HCT116 (cell line): ENCODE measurements at places on chromosomes 13 and 19.

DNA sequence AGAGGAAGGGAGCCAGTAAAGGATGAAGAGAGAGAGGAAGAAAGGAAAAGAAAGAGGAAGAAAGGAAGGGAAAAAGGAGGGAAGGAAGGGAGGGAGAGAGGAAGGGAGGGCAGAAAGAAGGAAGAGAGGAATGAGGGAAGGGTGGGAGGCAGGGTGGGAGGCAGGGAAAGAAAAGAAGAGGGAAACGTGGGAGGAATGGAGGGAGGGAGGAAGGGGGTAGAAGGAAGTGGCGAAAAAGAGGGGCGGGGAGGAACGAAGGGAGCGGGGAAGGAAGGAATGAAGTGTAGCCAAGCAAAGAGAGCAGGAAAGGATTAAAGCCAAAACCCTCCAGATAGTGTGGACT, 53.1 kb downstream of the SOX1 start:
- no peak for DNase-seq

DNA sequence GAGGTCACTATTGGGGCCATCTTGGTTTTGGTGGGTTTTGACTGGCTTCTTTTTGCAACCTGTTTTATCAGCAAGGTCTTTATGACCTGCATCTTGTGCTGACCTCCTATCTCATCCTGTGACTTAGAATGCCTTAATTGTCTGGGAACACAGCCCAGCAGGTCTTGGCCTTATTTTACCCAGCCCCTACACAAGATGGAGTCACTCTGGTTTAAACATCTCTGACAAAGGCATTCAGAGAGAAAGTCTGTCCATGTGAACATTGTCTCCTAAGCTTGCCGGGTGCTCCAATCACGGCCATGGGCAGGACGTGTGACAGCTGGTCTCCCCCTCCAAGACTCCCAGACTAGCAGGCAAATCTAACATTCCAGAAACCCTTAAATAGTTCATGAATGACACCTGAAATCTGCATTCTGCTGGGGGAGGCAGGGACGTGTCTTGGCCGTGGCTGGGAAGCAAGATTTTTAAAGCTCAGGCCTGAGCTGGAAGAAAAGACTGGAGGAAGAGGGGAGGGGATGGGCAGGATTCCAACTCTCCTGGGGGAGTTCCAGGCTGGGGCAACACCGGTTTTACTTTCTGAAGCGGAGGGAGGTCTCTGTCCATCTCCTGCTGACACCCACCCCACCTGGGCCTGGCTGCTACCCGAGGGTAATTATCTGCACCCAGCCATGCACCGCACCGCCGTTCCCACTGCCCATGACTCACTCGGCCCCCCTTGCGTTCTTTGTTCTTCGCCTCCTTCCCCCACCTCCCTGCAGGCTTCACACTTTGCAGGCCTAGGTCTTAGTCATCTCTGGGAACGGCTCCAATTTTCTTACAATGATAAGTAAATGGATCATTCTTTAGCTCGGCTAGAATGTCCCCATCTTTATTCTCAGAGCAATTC, 11.6 kb upstream of the OR1M1 start:
- DNase-seq: peak; percentile 97

DNA sequence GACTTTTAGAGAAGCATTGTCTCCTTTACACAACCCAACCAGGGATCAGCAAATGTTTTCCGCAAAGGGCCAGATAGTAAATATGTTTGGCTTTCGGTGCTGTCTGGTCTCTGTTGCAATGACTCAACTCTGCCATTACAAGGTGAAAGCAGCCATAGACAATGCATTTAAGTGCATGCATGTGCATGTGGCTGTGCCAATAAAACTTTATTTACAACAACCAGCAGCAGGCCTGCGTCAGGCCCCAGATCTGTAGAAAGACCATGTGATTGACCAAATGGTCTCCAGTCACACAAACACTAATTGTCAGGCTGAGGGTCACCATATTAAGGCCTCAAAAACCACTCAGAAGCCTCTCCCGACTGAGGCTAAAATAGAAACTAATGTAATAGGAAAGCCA, 8.1 kb downstream of the RAB20 start:
- DNase-seq: no peak

DNA sequence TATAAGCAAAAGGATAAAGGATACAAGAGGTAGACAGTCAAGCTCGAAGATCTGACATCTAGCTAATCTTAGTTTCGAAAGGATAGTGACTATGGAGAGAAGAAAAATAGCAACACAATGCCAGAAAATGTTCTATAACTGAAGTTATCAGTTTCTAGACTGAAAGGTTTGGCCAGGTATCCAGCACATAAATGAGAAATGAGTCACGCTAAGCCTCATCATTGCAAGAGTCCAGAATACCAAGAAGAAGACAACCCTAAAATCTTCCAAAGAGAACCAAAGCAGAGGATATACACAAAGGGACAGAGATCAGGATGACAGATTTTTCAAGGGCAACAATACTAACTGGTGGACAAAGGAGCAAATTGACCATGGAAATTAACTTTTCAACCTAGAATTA, 237.0 kb downstream of the POSTN start:
- DNase-seq: no peak
